ENCODE measurements at places on chromosomes 12 and 14.

- no peak for DNase-seq
These were observed 194.9 kb downstream of the PPFIA2 start for GRCh38 chr12:81564237-81564636.

DNA sequence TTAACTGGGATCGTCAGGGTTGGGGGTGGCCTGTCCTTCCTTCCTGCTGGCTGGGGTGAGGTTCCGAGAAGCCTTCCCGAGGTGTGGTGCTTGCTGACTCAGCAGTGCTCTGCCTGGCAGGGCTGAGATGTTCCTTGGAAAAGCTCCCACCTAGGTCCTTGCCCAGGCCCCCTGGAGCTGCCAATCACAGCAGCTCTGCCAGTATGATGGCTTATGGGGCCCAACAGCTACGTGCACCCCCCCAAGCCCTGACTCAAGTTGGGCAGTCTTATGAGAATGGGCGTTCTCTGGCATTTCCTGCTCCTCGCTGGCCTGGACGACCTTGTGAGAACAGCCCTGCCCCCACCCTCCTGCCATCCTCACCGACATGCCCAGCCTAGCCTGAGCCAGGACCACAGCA is 292.2 kb upstream of the CRY1 start:
- peak; percentile 72 for DNase-seq

GRCh38 chr12:58915634-58916033 is 4.7 kb downstream of the LRIG3 start:
- DNase-seq, result no peak

DNA sequence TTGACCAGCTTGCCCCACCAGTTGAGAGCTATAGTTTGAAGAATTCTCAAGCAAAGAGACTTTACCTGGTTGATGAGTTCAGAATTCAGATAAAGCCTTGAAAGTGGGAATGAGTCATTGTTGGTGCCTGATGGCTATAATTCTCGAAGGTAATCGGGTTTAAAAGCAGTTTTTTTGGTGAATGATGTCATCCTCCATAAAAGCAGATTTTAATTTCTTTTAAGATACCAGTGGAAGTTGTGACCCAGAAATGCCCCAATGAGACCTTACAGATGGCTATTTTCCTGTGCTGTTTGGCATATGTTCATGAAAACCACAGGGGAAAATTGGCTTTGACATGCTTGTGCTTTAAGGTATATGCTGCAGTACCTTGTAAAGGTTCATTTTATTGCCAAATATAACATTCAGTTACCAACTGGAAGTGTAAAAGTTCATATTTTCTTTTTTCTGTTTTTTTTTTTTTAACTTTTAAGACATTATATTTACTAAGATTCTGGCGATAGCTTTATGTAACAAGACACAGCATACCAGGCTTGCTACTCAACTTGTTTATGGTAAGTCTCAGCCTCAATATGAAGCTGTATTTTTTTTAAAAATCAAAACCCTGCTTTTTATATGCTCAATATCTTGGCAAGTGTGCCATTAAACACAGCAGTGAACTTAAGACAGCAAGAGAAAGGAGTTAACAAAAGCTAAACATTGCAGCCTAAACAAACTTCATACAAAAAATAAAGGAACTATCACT is 119.3 kb downstream of the LMNTD1 start:
- DNase-seq, result peak; percentile 38

- DNase-seq, result no peak
These were observed 1.4 kb downstream of the PLXNC1 start for GRCh38 chr12:94149781-94150239.

- no peak for DNase-seq
These were observed 159.3 kb downstream of the DYRK2 start for GRCh38 chr12:67807814-67808213.

DNA sequence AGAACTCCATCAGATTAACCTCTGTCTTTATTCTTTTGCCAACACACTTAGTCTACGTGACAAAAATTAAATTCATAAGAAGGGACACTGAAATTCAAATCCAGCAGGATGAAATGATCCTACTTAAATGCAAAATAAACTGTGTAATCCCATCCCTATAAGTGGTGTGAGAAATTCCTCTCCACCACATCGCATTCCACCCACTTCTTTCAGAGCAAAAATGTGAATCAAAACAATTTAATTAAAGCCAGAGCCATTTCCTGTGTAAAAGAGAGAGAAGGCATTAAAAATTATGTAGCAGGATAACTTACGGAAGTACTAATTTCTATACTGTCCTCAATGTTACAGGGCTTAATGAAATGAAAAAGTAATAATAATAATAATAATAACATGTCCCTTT is 844.3 kb downstream of the GALC start:
- DNase-seq, result no peak

DNA sequence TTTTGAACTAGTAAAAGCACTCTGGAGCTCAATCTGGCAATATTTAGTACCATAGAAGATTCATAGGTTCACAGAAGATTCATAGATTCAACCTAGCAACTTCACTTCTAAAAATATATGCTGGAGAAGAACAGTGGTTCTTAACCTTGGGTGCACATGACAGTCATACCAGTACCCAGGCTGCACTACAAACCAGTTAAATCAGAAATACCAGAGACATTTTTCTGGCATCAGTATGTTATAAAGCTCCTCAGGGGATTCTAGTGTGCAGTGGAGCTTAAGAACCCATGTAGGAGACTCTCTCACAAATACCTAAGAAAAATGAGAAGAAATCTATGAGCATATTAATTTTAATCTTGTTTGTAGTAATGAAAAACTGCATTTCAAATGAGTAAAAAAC is 46.6 kb downstream of the CNTN1 start:
- DNase-seq, result no peak

DNA sequence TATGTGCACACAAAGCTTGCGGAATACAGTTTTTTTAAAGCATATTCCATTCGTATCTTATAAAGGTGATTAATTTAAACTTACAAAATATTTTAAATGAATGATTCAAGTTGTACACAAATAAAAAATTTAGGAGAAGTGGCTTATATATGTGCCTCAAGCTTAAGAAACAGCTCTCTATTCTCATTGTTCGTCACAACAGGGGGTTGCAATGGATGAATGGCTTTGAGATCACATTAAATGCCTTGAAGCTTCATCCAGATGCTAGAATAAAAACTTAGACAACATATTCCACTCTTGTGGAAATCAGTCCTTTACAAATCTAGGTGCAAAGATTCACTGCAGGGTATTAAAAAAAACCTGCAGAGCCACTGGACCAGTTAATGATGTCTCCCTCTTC is 303.9 kb upstream of the LRFN5 start:
- DNase-seq, result no peak

- DNase-seq, result no peak
These were observed 90.1 kb downstream of the FOXN4 start for GRCh38 chr12:109218996-109219395.

DNA sequence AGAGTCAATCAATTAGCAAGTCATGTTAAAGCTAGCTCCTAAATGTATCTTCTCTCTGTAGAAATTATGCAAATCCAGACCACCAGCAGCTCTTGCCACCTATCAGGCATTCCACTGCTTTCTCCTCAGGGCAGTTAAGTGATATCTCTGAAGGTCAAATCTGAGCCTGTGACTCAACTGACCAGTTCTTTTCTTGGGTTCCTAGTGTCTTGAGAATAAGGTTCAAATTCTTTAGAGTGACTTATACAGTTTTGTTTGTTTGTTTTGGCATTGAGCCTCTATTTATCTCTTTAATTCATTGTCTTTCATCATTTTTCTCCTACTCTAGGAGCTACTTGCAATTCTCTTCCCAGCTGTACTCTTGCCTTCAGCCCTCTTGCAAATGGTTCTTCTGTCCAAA is 2.5 kb upstream of the LRIG3 start:
- no peak for DNase-seq

GRCh38 chr12:22935090-22935489 is 310.1 kb downstream of the ETNK1 start:
- no peak for DNase-seq
